ENCODE measurements at places on chromosomes 7 and 10.

GRCh38 chr7:151803841-151804240 is 73.1 kb downstream of the PRKAG2 start:
- no peak for DNase-seq

- DNase-seq: no peak
These were observed 371.9 kb downstream of the LRRTM3 start for GRCh38 chr10:67297637-67298181.

- DNase-seq: peak; percentile 57
These were observed 6.1 kb downstream of the GSTO2 start for GRCh38 chr10:104274762-104275721.

GRCh38 chr10:129388435-129388834 is 78.6 kb upstream of the MGMT start:
- no peak for DNase-seq

DNA sequence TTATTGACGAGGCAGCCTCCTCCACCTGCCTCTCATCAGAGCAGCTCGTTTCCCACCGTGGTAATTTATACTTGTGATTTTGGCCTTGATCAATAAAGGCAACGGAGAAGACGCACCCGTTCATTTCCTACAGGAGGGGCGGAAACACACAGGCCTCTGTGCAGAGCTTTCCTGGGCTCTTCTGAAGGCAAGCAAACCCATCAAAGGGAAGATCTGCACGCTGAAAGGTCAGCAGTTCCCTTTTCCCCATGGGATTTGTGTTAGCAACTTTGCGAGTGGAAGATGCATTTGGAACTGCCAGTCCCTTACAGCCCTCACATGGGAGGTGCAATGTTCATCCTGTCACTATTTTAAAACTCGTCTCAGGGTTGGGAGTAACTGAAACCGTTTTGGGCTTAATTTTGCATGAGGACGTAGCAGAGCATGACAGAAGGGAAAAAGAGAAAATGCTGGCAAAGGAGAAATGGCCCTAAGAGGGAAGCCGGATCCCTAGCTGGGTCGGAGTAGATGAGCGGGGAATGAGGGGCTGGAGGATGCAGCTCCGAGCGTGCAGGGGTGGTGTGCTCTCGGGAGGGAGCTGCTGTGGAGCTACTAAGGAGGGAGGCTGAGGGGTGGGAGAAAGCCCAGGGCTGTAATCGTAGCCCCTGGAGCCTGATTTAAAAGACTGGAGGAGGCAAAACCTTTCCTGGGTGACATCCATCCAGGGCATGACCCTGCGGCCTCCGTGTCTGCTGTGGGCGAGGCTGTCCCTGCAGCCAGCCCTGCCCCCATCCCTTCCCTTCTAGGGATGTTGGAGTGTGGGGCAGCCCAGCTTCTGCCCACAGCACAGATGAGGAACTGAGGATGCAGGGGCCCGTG is 111.1 kb upstream of the FAM20C start:
- no peak for DNase-seq

GRCh38 chr10:78617631-78618030 is 451.1 kb upstream of the ZMIZ1 start:
- no peak for DNase-seq

DNA sequence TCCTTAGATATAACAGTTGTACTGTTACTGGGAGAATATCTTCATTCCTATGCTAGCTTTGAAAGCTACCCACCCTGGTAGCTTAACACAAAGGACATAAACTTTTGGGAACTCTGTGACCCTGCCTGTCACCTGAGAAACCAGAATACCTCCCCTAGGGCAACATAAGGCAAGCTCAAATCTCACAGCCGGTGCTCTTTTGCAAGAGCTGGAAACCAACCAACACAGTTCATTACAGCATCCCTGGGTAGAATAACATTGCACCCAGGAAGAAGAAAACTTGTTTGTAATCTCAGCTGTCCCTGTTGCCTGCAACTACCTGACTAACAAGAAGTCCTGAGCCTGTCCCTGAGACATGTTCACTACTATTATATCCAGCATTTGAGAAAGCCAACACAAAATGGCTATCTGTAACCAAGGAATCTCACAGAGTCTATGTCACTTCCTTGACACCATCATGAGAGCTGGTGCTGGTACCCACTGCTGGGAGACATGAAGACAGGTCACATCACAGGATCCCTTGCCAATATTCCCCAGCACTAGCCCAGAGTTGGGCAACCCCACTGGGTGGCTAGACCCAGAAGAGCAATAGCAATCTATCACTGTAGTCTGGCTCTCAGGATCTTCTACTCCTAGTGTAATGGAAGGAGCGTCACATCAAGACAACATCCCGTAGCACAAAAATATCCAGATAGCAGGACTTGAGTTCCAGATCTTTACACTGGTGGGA is 31.3 kb downstream of the AKR1C3 start:
- DNase-seq: no peak

DNA sequence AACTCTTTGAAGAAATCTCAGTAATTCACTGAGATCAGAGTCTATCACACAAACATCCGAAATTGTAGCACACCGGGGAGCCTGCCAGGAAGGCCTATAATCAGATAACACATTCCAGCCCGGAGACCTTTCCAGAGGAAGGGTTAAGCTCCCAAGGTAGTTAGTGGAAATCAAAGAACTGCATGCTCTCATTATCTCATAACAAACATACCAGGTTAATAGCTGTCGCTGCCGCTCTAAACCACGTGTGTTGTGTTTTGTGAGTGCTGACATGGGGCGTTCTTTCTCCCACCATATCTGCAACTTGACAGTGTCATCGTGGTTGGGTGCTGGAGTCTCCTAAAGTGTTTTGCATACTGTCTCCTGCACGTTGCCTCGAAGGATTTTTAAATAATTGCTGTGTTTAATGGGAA is 120.7 kb upstream of the CARD11 start:
- no peak for DNase-seq

GRCh38 chr7:136053689-136054485 is 76.7 kb upstream of the MTPN start:
- no peak for DNase-seq

- DNase-seq: no peak
These were observed 269.1 kb upstream of the SORCS1 start for GRCh38 chr10:107433605-107434004.

DNA sequence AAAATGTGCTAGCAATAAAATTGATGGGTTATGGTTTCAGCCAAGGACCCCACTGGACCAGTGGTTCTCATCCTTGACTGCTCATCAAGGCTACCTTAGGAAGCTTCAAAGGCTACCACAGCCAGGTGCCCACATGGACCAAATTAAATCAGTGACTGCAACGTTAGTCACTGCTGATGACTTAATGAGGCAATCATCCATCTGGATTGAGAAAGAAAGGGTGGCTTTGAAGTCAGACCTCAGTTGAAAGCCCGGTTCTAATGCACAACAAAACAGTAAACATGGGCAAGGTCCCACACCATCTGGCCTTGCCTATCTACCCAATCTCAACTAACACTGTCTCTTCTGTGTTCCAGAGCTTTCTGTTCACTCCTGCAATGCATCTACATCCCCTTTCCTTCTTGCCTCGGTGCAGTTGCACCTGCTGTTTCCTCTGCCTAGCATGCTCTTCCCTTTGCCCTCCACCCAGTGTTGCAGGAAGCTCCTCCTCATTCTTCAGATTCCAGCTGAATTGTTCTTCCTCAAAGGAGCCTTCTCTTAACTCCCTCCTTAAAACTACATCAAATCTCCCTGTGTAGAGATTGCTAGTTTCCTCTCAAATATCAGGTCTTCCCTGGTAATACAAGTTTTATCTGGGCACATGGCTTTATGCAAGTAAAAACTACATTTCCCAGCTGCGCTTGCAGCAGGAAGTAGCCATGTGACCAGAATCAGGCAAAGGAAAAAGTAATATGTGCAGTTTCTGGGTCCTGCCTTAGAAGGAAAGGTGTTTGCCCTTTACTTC is 10.3 kb upstream of the KCNK18 start:
- DNase-seq: no peak

GRCh38 chr10:43045631-43046287 is 31.1 kb upstream of the RET start:
- no peak for DNase-seq

GRCh38 chr7:38751416-38751815 is 120.2 kb upstream of the AMPH start:
- DNase-seq: no peak

DNA sequence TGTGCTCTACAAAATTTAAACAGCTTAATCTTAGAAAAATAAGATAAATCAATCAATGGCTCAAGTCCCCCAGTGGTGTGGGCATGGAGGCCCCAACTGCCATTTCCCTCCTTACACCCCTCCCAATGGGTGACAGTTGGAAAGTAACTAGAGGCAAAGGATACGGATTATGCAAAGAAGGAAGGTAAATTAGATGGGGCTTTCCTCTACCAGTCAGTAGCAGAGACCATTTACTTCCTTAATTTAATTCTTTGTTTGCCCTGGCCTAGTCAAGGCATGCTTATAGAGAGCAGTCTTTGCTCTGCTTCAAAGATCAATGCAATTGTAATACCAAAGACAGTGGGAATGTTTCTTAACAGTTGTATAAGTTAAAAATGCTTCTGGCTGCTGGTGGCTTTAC is 63.3 kb upstream of the PAPSS2 start:
- DNase-seq: no peak
